ENCODE measurements at places on chromosomes 11 and 22.

- peak; percentile 55 for DNase-seq
Observed at GRCh38 chr11:102117472-102118113, 7.3 kb downstream of the YAP1 start.

DNA sequence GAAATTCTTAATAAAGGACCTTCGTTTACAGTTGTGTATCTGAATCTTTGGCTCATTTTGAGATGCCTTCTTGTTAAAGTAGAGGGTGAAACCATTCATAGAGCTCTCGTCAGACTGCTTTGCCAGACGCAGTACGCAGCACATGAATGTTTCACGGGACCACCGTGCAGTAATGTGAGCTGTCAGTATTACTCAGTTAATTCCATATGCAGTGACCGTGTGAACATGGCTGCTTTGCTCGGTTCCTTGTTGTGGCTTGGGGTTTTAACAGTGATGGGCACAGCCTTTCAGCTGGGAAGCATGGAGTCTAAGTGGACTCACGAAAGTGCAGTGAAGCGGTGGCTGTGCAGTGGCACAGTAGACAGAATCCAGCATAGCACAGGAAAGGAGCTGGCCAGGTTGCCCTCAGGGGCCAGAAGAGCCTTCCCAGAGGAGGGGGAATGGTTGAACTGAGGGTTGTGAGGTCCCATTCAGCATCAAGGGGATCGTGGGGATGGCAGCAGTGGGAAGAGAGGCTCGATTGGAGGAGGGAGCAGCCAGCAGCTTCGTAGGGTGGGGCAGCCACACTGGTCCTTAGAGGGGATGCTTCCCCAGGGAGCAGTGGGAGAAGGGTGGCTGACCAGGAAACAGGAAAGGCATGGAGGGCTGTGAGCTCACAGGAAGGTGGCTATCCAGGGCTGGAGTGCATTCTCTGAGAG lies 31.4 kb downstream of the PPFIA1 start:
- DNase-seq, result no peak

DNA sequence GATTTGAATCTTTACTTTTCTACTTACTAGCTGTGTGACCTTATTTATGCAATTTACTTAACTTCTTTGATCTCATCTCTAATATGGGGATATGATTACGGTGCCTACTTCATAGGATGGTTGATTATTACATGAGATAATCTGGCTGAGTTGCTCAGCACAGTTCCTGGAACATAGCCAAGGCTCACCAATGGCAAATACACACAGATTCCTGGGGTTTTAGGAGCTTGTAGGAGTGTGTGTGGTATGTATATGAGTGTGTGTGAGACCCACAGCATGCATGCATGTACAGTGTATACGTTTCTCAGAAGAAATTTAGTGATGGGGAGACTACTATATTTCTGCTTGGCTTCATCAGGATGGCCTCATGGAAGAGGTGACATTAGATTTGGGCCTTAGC lies 256.9 kb downstream of the KIRREL3 start:
- DNase-seq, result peak; percentile 24

GRCh38 chr11:82732734-82733443 lies 775 bp downstream of the FAM181B start:
- DNase-seq, result no peak

DNA sequence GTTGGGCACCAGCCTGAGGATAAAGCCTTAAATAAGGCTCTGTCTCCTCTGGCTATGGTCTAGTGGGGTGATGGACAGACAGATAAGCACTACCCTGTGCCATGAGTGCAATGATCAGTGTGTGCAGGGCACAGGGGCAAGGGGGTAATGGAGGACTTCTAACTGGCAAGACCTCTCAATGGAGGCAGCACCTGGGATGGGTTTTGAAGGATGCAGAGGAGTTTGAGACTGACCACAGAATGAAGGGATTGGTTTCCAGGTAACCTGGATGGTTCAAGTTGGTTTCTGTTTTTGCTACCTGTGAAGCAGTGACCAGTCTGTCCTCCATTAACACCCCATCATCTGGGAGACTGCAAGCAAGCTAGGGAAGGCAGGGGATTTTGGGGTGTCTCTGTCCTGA lies 27.8 kb upstream of the PICK1 start:
- no peak for DNase-seq

- peak; percentile 71 for DNase-seq
Observed at GRCh38 chr11:87451395-87451794, 413.7 kb downstream of the TMEM135 start.

DNA sequence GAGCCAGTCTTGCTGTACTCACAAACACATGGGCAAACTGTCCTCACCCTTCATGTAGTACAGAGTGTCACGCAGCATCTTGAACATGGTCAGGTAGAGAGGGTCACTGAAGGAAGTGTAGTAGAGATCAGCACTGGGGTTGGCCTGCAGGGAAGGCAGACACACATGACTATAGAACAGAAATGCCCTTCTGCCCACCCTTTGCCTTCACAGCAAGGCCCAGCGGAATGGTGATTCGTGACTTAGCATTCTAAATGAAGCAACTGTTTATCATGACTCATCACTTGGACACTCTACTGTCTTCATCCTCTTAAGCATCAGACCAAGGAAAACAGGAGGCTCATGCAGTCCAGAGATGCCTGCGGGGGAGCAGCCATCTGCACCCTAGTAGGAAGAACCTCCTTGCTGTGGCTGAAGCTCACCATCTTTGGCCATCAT lies 33.4 kb downstream of the SERPIND1 start:
- peak; percentile 98 for DNase-seq

GRCh38 chr11:9509041-9509440 lies 48.2 kb downstream of the ZNF143 start:
- DNase-seq, result no peak

DNA sequence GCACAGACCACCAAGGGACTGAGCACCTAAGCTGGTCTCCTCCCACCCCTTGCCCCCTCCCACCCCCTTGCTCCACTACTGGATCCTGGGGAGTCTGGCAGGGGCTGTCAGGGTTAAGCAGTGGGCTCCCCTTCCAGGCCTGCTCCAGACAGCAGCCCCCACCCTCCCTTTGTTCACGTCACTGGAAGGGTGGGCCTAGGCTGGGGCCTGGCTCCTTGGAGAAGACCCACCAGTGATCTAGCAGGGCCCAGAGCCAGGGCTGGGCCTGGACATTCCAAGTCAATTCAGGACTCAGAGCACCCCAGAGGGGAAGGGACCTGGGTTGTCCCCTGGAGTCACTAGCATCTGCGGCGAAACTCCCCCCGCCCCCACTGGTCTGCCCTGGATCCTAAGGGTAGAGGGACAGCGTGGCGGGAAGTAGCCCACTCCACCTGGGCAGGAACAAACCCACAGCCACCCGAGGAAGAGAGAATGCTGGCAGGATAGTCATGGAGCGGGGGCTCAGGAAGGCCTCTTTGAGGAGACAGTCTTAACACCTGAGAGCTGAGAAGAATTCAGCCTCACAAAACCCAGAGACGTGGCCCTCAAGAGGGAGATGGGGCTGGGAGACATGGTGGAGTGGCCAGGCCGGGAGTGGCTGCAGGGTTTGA lies 45.8 kb downstream of the IGLL1 start:
- DNase-seq, result no peak

- DNase-seq, result peak; percentile 34
Observed at GRCh38 chr11:65432100-65432650, 9.6 kb downstream of the NEAT1 start.

DNA sequence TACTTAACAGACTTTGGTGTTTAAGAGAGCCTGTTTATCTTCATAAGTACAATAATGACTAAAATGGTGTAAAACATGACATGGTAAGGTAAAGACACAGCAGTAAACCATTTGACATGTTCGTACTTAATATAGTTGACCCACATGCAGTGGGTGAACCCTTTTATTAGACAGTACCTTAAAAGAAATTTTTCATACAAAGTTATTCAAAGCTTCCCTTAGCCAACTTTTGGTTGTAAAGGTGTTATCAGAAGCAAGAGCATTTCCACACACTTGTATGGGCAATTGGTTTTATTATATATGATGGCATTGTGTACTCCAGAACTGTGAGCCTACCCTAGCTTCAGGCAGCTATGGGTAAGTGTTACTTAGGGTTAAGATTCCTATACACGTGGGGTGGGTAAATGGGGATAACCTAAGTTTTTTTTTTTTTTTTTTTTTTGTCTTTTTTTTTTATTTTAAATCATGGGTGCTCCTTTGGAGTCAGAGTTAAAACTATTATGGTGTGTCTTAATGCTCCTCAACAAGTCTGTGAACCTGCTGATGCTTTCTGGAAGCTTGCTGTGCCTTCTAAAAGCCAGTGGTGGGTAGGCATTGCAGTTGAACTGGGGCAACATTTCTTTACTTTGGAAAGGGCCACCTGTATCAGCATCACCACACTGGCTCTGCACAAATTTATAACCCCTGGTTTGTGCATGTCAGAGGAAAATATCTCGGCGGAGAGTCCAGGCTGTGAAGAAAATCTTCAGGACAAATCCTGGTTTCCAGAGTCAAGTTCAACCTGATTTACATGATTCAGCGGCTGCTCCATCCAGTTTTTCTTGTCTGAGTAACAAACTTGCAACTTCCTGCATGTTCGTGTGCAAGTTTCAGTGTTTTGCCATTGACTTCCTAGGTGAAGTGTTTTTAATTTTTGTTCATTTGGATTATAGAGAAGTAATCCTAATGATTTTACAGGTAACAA lies 3.3 kb downstream of the PCF11 start:
- DNase-seq, result peak; percentile 53

- peak; percentile 56 for DNase-seq
Observed at GRCh38 chr11:68509066-68509465, 48.5 kb downstream of the PPP6R3 start.

DNA sequence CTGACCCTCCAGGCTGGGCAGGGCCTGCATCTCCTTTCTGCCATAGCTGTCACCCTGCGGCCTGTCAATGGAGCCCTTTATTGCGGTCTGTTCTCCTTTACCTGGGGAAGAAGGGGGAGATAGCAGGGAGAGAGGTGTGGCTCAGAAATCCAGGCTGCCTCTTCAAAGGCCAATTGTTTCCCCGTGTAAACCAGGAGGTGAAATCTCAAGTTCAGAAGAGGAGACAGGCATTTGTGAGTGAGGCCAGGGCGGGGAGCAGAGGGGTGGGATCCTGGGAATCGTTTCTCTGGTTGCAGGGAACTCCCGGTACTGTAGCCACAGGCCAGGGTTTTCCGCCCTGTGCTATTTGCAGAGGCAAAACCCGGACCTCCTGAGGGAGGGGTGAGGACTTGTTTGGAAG lies 9.1 kb downstream of the DCPS start:
- DNase-seq, result no peak

- DNase-seq, result no peak
Observed at GRCh38 chr22:40982482-40983385, 31.6 kb downstream of the RBX1 start.

GRCh38 chr22:36457688-36458450 lies 23.6 kb downstream of the TXN2 start:
- DNase-seq, result peak; percentile 82

GRCh38 chr11:70421123-70421522 lies 22.8 kb downstream of the CTTN start:
- no peak for DNase-seq

DNA sequence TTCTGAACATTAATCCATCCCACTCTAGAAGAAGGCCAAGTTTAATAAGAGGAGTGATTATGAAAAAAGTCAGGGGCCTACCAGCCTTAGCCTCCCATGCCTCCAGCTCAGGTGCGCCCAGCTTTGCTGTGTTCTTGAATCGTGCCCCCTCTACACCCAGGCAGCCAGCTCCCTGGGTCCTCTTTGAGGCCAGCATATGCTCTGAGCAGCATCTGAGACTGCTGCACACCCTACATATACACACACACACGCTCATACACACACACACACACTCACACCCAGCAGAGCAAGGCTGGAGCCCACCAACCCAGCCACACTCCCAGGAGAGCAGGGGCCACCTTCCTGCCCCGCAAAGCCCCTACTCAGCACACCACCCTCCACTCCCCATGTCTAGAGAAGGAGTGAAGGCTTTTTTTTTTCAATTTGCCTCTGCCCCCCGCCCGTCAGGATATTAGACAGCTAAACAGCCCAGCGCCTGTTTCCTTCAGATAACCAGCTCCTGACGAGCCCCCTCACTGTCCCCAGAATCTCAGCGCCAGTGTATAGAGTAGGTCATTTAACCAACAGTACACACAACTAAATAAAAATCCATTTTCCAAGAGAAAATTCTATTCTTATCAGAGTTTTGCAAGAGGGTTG lies 121.6 kb downstream of the BUD13 start:
- DNase-seq, result no peak

All from EH (cell line).